Inflammatory macrophage (primary cell): ENCODE measurements at places on chromosomes 12 and 14.

- DNase-seq: no peak
Observed at GRCh38 chr14:68235011-68235410, 415.4 kb downstream of the RAD51B start.

GRCh38 chr12:92444763-92445162 lies 258.0 kb upstream of the PLEKHG7 start:
- DNase-seq: peak; percentile 93

DNA sequence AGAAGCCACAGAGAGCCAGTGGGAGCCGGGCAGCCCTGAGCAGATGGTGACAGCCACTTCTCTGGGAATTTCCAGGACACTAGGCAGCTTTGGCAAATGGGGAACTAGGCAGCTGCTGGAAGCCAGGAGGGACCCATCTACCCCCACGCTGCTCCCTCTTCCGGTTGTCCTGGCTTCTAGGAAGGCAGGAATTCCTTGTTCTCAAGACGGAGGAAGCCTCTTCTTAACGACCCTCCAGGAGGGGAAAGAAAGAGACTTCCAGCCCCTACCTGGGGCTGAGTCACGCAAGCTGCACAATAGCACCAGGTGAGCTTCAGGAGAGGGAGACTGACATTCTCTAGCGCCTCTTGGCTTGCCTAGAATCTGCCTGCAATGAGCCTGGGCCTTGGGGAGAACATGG lies 141.5 kb downstream of the ANO2 start:
- no peak for DNase-seq

- peak; percentile 59 for DNase-seq
Observed at GRCh38 chr14:106790189-106791036, 1264.0 kb downstream of the TMEM121 start.

DNA sequence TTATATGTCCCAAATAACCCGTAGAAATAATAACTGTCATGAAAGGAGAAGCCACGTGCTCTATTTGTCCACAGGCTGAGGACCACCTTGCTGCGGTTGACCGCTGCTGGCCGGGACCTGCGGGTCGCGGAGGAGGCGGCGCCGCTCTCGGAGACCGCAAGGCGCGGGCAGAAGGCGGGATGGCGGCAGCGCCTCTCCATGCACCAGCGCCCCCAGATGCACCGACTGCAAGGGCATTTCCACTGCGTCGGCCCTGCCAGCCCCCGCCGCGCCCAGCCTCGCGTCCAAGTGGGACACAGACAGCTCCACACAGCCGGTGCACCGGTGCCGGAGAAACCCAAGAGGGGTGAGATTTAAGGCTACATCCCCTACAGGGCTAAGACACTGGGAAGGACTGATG lies 21.0 kb downstream of the RPGRIP1 start:
- DNase-seq: no peak

- DNase-seq: peak; percentile 58
Observed at GRCh38 chr12:32265951-32266350, 133.4 kb upstream of the FGD4 start.

DNA sequence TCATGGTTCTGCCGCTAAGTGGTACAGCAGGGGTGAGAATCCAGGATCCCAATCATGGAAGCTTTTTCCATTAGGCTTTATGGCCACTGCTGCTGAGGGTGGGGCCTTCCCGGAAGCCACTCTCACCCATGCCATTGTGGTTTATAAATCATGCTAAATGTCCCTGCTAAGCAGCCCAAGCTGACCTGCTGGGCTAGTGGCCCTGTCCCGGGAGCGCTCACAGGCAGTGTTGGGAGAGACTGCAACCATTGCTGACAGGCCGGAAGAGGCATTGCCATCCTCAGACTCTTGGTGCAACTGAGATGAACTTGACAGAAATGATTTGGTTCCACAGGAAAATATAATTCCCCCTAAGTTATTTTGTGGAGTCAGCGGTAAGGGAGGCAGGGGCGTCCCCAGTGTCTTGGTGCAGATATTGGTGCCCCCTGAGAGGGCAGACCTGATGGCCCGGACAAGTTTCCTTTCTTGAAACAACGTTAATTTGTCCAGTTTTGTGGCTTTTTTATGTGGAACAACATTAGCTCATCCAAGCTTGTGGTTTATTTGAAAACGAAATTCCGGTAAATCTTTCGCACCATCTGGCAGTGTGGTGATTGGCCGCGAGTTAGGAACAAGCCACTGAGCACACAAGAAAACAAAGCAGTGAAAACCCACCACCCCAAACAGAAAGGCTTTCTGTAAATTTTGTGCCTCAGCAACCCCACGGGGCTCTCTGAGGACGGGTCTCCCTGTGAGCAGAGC lies 82.3 kb downstream of the SSPN start:
- DNase-seq: peak; percentile 20

DNA sequence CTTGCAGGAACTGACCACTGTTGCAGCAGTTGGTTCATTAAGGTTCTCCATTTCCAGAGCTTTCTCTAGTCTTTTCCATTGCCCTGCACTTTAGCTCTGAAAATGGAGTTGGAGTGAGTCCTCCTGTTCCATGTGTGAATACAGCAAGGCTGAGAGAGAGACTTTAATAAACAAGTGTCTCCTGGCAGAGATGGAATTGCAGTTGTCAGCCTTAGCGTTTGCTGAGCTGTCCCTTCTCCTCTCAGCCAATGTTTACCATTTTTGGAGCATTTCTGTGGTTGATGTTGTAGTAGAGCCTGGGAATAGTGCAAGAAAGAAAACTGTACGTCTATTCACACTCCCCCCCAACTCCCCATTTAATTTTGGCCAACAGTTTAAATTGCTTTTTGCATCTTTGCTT lies 7.5 kb upstream of the MANSC4 start:
- DNase-seq: no peak

GRCh38 chr12:82912406-82912805 lies 225.7 kb downstream of the TMTC2 start:
- peak; percentile 28 for DNase-seq

GRCh38 chr14:58771016-58771415 lies 133.3 kb downstream of the DACT1 start:
- no peak for DNase-seq

GRCh38 chr12:27462151-27462694 lies 15.7 kb downstream of the SMCO2 start:
- DNase-seq: no peak

GRCh38 chr12:31737345-31737744 lies 8.5 kb upstream of the AMN1 start:
- DNase-seq: no peak

DNA sequence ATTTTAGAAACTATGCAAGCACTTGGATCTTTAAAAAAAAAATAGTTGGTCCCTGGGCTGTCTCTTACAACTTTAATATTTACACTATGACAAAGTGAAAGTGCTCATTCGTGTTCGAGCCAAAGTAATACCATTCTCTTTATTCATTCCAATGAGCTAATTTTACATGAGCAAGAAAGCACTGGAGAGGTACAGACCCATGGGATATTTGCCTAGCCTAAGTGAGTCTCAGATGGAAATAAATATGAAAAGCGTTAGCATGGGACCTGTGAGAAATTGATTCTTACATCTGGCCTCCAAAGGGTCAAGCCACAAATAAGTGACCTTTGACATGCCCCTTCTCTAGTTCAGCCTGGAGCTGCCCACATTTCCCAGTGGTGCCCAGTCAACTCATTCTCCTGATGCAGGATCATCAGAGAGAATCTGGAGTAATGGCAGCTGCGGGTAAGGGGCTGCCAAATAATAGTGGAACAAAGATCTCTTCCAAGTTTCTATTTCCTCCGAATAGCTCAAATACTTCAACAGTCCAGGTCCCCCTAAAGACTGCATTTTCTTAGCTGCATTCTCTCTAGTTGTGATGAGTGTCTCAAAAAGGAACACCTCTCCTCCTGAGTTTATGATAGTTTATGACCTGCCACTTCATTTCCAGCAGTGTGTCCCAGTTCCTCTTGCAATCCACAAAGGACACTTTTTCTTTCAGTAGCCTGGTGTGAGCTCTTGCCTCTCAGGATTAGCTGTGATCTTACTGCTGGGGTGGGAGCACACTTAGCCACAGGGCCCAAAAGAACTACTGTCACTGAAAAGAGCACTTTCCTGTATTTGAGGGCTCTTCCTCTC lies 208.2 kb downstream of the DAD1 start:
- no peak for DNase-seq

- no peak for DNase-seq
Observed at GRCh38 chr14:61891170-61891569, 128.9 kb downstream of the SNAPC1 start.

DNA sequence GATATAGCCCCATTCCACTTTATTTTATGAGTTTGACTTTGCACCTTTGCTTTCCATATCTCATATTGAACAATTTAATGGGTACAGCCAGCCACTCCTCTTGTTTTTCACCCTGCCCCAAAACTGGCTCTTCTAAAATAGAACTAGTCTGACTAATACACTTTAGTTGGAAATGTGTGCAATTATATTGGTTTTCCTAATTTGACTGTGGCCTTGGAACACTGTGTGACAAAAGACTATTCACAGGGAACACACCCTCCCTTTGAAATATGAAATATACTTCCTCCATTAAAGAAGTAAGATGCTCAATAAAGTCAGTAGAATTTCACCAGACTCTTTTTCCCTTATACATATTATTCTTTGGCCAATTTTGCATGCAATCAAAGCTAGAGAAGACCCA lies 218.6 kb upstream of the DCN start:
- DNase-seq: no peak

GRCh38 chr14:70885343-70886022 lies 21.8 kb upstream of the PCNX1 start:
- DNase-seq: no peak

- no peak for DNase-seq
Observed at GRCh38 chr12:26112703-26113147, 12.1 kb downstream of the BHLHE41 start.

DNA sequence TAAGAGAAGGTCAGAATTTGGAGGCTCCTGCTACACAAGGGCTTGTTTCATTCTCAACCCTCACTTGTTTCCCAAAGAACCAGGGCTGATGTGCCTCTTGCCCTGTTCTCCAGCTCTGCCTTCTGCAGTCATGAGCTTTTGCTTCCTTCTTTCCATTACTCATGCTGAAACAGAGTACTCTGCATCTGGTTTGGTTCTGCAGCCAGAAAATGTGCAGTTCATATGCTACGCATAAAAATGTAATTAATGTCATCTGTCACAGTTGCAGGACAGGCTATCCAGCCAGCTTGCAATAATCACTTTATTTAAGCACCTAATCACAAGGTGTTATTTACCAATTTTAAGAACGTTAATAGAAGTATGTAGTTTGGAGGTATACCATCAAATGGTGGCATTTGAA lies 150.2 kb downstream of the SRGAP1 start:
- no peak for DNase-seq

DNA sequence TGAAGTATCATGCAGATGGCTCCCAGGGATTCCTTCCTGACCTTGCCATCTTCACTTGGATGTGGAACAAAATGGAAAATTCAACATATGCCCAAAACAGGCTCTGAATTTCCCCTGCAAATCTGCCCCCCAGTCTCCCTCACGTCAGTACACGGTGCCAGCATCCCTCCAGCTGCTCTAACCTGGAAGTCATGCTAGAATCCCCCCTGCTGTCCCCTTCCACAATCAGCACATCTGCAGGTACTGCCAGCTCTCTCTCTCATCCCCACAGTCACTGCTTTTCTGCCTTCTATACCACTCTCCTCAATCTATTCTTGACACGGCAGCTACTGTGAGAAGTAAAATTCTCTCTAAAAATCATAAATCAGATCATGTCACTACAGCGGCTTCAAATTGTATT lies 21.6 kb downstream of the GALNT6 start:
- DNase-seq: no peak

DNA sequence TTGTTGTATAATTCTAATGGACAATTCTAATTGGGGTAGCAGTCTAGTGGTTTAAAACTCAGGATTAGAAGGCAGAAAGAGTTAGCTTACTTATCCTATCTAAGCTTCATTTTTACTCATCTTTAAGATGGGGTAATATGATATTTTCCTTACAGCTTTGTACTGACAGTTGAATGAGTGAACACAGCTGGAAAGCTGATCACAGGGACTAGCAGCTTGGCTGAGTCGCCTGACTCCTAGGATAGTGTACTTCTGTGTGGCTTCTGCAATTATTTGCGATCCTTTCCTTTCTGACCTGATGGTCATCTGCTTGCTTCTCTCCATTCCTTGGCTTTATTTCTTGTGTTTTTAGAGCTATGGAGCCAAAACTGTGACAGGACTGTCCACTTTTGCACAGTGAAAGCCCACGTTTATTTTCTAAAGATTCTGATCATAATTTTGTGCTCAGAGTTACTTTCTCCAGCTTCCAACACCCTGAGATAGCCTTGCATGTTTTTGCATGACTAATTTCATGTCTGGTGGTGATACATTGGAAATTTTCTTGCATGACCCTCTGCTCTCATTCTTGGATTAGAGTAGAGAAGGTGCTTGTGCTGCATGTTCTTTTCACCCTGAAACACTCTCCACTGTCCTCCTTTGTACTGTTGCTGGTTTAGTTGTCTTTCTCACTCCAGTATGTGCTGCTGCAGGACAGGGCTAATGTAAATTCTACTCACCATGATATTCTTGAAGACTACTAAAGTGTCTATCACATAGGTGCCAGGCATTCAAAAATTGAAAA lies 377.0 kb upstream of the ATP2B1 start:
- DNase-seq: no peak

- no peak for DNase-seq
Observed at GRCh38 chr12:51630986-51631385, 40.0 kb downstream of the SCN8A start.

DNA sequence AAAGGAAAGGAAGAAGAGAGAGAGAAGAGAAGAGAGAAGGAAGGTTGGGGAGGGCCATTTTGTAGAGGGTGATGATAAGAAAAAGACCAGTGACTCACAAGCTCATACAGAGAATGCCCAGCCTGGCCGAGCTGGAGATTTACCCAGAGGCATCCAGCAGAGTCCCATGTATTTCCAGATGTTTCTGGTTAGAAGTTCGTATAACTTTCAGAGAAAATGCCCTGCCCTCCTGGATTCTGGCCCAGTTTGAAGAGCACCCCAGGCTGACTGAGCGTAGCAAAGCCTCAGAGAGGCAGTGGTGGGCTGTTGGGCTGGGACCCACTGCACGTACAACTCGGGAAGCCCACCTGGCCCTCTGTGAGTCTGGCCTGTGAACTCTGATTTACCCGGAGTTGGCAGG lies 221.8 kb downstream of the SLC41A2 start:
- no peak for DNase-seq

GRCh38 chr12:47820631-47821345 lies 1.1 kb upstream of the HDAC7 start:
- peak; percentile 61 for DNase-seq

GRCh38 chr14:71300566-71301330 lies 393.5 kb downstream of the PCNX1 start:
- no peak for DNase-seq

DNA sequence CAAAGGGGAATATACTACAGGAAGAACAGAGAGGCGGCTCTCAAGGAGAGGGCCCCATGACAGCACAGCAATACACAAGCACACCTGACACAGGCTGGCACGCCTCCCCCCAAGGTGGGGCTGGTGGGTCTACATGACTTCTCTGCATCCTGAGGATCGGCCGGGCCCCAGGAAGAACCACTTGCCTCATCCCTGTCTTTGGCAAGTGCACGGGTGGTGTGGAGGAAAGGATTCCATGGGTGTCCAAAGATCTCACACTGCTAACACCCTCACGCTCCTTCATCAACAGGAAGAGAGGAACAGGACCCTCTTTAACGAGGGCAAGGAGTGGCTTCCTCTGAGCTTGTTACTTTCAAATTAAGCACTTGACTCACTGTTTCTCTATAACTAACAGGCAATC lies 7.3 kb downstream of the VAMP1 start:
- DNase-seq: no peak

- DNase-seq: no peak
Observed at GRCh38 chr14:68160779-68161546, 341.4 kb downstream of the RAD51B start.
